NCI-H1092 treated with DMSO at 0.1 percent for 48 hours (cell line): ENCODE measurements at places on chromosomes 2 and 18.

- DNase-seq: no peak
These were observed 317.2 kb upstream of the ID2 start for GRCh38 chr2:8364668-8365067.

GRCh38 chr2:222878877-222879603 lies 18.2 kb downstream of the ACSL3 start:
- no peak for DNase-seq

DNA sequence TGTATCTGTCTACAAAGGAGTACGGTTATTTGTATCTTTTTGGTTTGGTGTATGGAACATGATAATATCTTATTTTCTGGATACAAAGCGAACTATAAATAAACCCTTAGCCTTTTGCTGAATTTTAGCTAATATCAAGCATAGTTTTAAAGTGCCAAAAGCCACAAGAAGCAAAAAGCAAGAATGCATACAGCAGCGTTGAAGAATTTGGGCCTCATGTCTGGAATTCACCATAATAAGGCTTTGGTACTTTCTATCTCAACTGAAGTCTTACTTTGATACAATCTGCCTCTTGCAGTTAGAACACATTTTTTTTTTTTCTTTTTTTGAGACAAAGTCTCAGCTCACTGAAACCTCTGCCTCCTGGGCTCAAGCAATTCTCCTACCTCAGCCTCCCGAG lies 151.5 kb downstream of the ERBB4 start:
- DNase-seq: no peak

- DNase-seq: no peak
These were observed 97.9 kb upstream of the KLHL29 start for GRCh38 chr2:23286758-23287704.

GRCh38 chr2:157432475-157433106 lies 11.3 kb downstream of the CYTIP start:
- no peak for DNase-seq

GRCh38 chr2:118852605-118853128 lies 5.2 kb upstream of the EN1 start:
- DNase-seq: no peak

- no peak for DNase-seq
These were observed 54.2 kb downstream of the COMMD1 start for GRCh38 chr2:61959381-61960293.

DNA sequence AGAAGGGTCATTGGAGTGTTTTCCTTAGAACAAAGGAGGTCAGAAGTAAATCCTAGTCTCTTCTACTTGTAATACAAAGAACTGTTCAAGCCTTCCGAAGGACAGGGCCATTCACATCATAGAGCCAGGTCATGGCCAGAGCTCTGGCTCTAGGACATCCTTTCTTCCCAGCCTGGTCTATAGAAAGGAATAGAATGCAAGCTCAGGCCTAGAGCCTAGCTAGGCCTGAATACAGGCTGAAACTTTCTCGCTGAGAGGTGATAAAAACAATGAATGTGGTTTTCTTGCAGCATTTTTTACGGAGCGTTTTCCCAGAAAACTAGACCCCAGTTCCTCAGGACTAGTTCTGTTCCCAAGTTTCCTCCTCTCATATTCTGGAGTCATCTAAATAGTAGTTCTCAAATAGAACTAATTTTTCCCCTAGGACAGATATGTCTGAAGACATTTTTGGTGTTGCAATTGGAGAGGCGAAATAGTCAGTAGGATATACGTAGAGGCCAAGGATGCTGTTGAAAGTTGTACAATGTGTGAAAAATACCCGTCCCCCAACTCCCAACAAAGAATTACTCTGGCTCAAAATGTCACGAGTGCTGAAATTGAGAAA lies 6.8 kb downstream of the UGT1A6 start:
- DNase-seq: no peak

DNA sequence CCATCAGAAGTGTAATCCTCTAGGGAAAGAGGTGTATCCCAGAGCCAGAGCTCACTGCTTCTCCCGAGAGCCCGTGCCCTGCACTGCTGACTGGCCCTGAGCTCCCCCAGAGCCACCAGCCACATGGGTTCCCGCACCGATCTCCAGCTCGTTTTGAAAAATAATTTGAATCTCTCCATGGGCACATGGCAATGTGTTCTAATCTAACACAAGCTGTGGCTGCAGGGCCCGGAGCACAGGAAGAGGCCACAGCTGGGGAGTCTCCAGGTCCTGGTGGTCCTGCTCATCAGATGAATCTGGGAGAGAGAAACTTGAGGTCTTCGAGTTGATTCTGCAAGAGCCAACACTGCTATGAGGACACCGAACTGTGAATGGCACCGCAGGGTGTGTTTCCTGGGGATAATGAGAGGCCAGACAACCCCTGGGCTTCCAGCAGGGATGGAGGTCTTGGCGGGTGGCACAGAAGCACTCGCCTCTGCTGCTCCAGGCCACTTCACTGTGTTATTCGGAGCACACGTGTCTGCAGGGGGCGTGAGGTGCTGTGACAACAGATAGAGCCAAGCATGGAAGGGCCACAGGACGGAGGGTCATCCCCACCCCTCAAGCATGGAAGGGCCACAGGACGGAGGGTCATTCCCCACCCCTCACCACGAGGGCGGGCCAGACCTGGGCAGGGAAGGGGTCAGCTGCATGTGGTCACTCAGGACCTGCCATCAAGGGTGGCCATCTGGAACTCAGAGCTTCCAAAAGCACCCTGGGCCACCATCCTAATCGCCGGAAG lies 196.8 kb downstream of the NDUFA10 start:
- no peak for DNase-seq

DNA sequence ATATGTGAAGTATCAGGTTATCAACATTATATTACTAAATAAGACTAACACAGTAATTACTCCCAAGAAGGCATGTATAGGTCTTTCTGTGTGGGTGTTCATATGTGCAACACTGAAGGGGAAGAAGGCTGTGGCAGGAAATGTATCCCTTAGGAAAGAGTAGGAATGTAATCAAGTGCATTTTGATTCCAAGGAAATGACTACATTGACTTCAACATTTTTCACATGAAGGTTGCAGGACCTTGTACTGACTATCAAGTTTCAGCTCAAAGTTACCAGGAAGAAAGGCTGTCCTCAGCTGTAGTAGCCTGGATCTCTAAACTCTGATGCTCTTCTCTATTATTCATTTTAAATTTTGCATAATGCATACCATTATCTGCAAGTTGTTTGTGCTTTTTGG lies 680.8 kb downstream of the NYAP2 start:
- DNase-seq: no peak

DNA sequence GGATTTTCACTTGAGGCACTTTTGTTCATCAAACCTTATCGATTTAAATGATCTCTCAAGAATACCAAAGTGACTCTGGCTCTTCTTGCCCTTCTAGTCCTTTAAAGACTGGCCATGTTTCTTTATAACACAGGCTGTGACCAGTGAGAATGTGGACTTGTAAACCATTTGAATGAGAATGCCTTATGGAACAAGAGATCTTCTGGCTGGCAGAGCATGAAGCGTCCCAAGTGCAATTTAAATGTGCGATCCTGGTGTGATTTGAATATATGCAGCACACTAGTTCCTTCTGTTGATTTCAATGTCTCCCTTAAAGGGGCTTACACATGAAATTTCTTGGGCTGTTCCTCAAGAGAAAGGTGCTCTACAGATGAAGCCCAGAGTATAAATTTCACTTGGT lies 262.4 kb upstream of the CCDC68 start:
- DNase-seq: no peak

GRCh38 chr2:105486762-105487141 lies 87.9 kb upstream of the FHL2 start:
- DNase-seq: no peak

- DNase-seq: no peak
These were observed 934 bp downstream of the MYO5B start for GRCh38 chr18:50193796-50194630.

DNA sequence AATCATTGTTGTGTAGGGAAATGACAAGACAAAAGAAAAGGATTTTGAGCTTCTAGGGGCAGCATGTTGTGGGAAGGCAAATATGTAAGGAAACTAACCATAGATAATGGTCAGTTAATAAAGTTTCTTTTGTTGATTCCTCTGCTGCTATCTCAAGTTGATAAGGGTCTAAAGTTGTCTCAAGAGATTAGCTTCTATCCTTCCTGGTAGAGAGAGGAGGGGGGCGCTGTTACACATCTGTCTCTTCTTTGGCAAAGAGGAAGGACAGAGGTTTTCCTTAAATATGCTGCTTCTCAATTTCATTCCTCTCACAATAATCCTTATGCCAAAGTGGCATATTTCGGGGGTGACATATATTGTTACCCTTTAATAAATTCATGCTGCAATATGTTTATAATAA lies 944.0 kb downstream of the DPP10 start:
- DNase-seq: no peak

DNA sequence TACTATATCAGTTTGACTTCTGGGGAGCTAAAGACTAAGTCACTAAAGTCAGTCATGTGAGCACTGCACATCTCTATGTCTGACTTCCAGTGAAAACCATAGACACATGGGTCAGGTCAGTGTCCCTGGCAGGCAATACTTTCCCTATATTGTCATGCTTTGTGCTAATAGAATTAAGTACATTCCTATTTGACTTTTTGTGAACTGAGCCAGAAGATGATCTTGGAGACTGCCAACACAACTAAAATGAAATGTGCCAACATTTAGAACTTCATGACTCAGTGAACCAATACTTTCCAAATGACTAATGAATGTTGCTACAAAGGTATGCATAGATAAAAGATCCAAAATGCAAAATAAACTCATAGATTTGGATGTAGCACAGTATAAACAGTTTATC lies 820.8 kb upstream of the FAM98A start:
- no peak for DNase-seq

DNA sequence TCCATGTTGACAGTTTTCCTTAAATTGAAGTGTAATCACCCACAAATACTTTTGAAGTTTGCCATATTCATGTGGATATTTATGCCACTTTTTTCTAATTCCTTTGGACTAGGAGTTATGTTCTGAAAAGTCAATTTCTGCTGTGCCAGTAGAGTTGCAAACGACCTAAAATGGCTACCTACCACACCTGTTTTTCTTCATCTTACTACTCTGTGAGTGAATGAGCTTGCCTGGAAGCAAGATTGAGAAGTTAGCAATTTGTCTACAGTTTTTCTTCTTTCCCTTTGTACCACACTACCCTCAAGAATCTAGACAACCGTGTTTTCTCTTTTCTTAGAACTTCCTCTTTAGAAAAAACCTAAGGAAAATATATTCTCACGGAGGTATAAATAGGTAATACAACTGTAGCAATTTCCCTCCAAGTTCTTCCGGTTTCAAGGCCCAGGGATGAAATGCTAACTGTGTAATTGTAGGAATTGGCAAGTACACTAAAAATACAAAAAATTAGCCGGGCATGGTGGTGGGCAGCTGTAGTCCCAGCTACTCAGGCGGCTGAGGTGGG lies 7.3 kb upstream of the SLC39A10 start:
- no peak for DNase-seq

DNA sequence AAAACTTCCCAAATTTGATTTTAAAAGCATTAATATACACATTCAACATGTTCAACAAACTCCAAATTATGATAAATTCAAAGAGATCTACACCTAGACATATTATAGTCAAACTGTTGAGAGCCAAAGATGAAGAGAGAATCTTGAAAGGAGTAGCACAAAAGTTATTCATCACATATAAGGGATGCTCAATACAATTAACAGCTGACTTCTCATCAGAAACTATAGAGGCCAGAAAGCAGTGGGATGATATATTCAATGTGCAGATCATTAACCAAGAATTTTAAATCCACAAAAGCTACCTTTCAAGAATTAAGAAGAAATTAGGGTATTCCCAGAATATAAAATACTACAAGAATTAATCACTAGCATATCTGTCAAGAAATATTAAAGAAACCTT lies 75.4 kb downstream of the LOXHD1 start:
- DNase-seq: no peak

GRCh38 chr2:8684540-8684877 lies 2.7 kb downstream of the ID2 start:
- no peak for DNase-seq

DNA sequence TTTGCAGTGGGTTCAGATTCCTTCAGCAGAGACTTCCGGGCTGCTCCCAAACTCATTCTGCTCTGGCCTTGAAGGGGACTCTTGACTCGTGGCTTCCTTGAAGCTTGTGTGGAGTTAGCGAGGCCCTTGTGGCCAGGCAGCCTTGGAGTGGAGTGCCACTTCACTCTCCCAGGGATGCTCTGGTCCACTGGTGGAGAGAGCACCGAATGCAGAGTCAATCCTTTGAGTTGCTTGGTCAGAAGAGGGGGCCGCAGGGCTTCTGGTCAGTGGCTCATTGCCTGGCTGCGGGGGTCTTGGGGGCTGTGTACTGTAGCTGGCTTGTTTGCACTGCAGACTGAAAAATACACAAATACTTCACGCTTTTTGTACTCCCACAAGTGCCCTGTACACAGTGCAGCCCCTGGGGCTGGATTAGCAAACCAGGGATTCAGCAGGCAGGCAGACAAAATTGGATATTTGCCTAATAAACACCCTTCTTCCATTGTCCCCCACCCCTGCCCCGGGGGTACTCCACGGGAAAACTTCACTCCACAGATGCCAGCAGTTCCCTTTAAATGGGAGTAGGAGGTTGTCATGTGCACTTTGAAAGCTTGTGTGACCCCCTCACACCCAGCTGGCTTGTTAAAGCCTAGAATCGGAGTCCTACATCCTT lies 3.2 kb downstream of the GLI2 start:
- DNase-seq: no peak

DNA sequence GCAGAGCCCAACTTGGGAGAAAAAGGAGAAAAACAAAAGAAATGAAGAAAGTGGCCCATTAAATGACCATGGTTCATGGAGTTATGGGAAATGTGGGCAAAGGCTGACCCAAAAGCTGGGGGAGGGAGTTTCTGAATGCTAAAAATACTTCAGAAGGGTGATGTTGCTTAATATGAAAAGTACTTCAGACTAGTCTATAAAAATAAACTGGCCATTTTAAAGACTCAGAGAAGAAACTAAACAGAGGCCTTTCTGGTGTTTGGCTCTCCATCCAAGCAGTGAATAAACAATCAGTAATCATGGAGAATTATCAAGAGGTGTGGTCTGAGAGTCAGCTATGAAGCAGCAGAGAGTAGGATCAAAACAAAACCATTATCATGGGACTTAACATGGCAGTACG lies 160.8 kb upstream of the MAPRE2 start:
- DNase-seq: no peak

DNA sequence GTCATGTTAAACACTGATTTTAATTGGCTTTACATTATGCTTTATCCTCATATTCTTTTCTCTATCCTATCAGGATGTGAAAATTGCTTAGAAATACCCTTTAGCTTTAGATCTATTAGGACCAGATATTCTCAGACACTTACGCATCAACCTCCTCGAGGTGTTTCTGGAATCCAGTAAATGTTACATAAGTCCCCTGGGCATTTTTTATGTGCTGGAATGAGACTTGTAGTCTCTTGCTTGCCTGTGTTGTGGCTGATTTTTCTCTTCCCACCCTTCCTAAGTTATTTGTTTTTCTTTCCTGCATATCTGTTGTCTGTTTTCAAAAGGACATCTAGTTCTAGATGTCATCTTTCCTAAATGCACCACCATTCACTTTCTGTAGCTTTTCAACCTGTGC lies 197.1 kb downstream of the CCDC85A start:
- DNase-seq: no peak

DNA sequence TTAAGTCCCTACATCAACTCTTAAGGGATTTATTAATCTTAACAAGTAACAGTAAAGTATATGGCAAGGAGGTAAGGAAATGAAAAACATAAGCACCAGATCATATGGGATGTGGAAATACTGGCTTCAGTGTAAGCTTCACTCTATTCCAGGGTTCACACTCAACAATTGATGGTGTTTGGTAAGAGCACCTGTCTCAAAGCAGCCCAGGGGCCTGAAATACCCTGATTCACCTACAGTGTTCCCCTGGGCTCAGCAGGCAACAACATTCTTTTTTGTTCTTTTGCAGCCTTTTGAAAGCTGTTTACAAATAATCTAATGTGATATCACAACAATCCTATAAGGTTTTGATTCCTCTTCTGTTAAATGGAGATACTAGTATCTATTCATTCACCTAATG lies 1.2 kb upstream of the MLPH start:
- DNase-seq: no peak
